ENCODE measurements at places on chromosomes 2 and 18. TPM values are rescaled to one million over a fixed set of nuclear protein-coding genes. Genes with fewer than 3 reads are reported as not detected.

GPR17 gene
- polyA plus RNA-seq, result 0.71 TPM

TUBA3E gene
- polyA plus RNA-seq, result 0.20 TPM

LOXHD1 gene
- not detected for polyA plus RNA-seq

TMEM131 gene
- polyA plus RNA-seq, result 14.5 TPM

DAPL1 gene
- 7.3 TPM for polyA plus RNA-seq

ARHGAP15 gene
- polyA plus RNA-seq, result 2.6 TPM

ADGRF3 gene
- polyA plus RNA-seq, result not detected

ALK gene
- 0.49 TPM for polyA plus RNA-seq

KIF1A gene
- 31.6 TPM for polyA plus RNA-seq

EML6 gene
- 7.3 TPM for polyA plus RNA-seq

WNT6 gene
- not detected for polyA plus RNA-seq

ELOA2 gene
- not detected for polyA plus RNA-seq

DSG1 gene
- polyA plus RNA-seq, result not detected

KCNG2 gene
- not detected for polyA plus RNA-seq

CCBE1 gene
- polyA plus RNA-seq, result 0.04 TPM

ECEL1 gene
- not detected for polyA plus RNA-seq

GPD2 gene
- 8.8 TPM for polyA plus RNA-seq

TTC39C gene
- 21.3 TPM for polyA plus RNA-seq

All from Purkinje cell (primary cell).